Bladder microvascular endothelial cell (primary cell): ENCODE measurements at places on chromosomes 3 and 15. TPM values are rescaled to one million over a fixed set of nuclear protein-coding genes. Genes with fewer than 3 reads are reported as not detected.

GOLGA8J gene
- 0.13 TPM in 1 of 2 replicates, not detected in the other for total RNA-seq

CISH gene
- total RNA-seq: 0.16 and 0.44 TPM in 2 replicates

CLDN11 gene
- 200 and 216 TPM in 2 replicates for total RNA-seq

DZIP1L gene
- 7.6 and 8.9 TPM in 2 replicates for total RNA-seq

KLHL6 gene
- 6.9 and 8.6 TPM in 2 replicates for total RNA-seq

INSYN1 gene
- total RNA-seq: 0.13 and 0.16 TPM in 2 replicates

MINAR1 gene
- 0.16 and 0.31 TPM in 2 replicates for total RNA-seq

DLL4 gene
- total RNA-seq: 47.4 and 116 TPM in 2 replicates

SST gene
- not detected in 2 replicates for total RNA-seq

GXYLT2 gene
- under 0.01 and 0.44 TPM in 2 replicates for total RNA-seq

FSTL1 gene
- total RNA-seq: 222 and 671 TPM in 2 replicates

MOBP gene
- total RNA-seq: under 0.01 TPM in 2 replicates

CFAP91 gene
- 0.38 TPM in 1 of 2 replicates, not detected in the other for total RNA-seq

OCA2 gene
- not detected in 2 replicates for total RNA-seq

EFHB gene
- total RNA-seq: 0.25 TPM in 1 of 2 replicates, not detected in the other

ATP10A gene
- 0.13 and 0.49 TPM in 2 replicates for total RNA-seq

COL6A5 gene
- not detected in 2 replicates for total RNA-seq

IL16 gene
- 1.7 and 4.9 TPM in 2 replicates for total RNA-seq

KNL1 gene
- total RNA-seq: 13.5 and 16.5 TPM in 2 replicates

CCRL2 gene
- 2.5 and 6.3 TPM in 2 replicates for total RNA-seq

SRGAP3 gene
- under 0.01 and 29.1 TPM in 2 replicates for total RNA-seq

CHRD gene
- 0.16 and 0.69 TPM in 2 replicates for total RNA-seq

MESD gene
- total RNA-seq: 11.5 and 22.5 TPM in 2 replicates

FHIT gene
- total RNA-seq: 0.16 and 1.6 TPM in 2 replicates

GP5 gene
- total RNA-seq: 0.06 TPM in 1 of 2 replicates, not detected in the other

THRB gene
- total RNA-seq: under 0.01 TPM in 2 replicates

CP gene
- total RNA-seq: 0.81 and 2.5 TPM in 2 replicates

CSTA gene
- total RNA-seq: not detected in 2 replicates

TGM5 gene
- not detected in 2 replicates for total RNA-seq

SEC11A gene
- 195 and 260 TPM in 2 replicates for total RNA-seq

LDHAL6B gene
- not detected in 2 replicates for total RNA-seq

DNAJB8 gene
- not detected in 2 replicates for total RNA-seq

SERP1 gene
- 98.1 and 135 TPM in 2 replicates for total RNA-seq

IQSEC1 gene
- 12.6 and 66.3 TPM in 2 replicates for total RNA-seq

SERPINI2 gene
- total RNA-seq: not detected in 2 replicates

ACAN gene
- 0.25 and 8.9 TPM in 2 replicates for total RNA-seq

C3orf80 gene
- not detected in 2 replicates for total RNA-seq

CLDN16 gene
- total RNA-seq: 0.06 TPM in 1 of 2 replicates, not detected in the other

SEMA4B gene
- total RNA-seq: 2.4 and 16.9 TPM in 2 replicates

SLC22A13 gene
- total RNA-seq: 0.16 and 0.76 TPM in 2 replicates

RETNLB gene
- not detected in 2 replicates for total RNA-seq

ROBO2 gene
- total RNA-seq: under 0.01 and 0.06 TPM in 2 replicates

PGBD4 gene
- 0.65 and 1.9 TPM in 2 replicates for total RNA-seq

TIMP4 gene
- 0.82 and 0.97 TPM in 2 replicates for total RNA-seq

MON1A gene
- total RNA-seq: 9.4 and 16.9 TPM in 2 replicates

NDN gene
- 9.9 and 26.2 TPM in 2 replicates for total RNA-seq

FAM162A gene
- total RNA-seq: 4.0 and 8.2 TPM in 2 replicates

CCDC39 gene
- total RNA-seq: 0.06 TPM in 1 of 2 replicates, not detected in the other

ALDH1A3 gene
- 37.1 and 42.6 TPM in 2 replicates for total RNA-seq

CCR1 gene
- not detected in 2 replicates for total RNA-seq

PROK2 gene
- not detected in 2 replicates for total RNA-seq

PARP15 gene
- total RNA-seq: 0.32 and 0.38 TPM in 2 replicates

UROC1 gene
- not detected in 2 replicates for total RNA-seq

A4GNT gene
- total RNA-seq: not detected in 2 replicates
